NCI-H1417 (cell line): ENCODE measurements at places on chromosomes 5 and 9.

- DNase-seq: peak; percentile 74
Observed at GRCh38 chr5:38265546-38266179, 7.3 kb downstream of the EGFLAM start.

GRCh38 chr5:64854855-64855254, 86.1 kb downstream of the CWC27 start:
- no peak for DNase-seq

DNA sequence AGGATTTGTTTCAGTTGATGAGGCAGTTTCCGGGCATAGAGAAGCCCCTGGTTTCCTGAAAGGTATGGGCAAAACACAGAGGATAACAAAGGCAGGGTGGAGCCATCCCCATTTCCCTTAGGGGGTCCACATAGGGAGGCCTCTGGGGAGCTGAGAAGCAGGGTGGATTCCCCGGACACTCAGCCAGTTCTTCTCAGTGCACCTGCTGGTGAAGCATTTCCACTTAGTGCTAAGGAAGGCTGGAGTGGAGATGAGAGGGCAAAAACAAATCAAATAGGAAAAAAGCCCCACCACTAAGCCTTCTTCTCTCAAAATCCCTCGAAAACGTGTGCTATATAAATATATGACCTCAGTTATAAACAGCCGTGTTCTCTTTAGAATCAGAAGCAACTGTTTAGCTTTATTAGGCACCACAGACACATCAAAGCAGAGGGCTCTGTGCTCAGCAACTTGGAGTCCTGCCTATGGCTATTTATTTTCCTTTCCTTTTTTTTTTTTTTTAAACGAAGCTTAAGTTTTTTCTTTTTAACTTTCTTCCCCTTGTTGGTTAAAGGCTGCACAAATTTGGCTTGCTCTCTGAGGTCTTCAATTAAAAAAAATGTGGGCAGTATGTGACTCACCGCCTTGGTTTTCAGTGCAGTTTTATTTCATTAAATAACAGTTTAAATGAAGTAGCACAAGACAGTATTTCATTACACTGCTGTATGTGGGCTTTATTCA, 67.7 kb downstream of the PRDM6 start:
- DNase-seq: no peak

DNA sequence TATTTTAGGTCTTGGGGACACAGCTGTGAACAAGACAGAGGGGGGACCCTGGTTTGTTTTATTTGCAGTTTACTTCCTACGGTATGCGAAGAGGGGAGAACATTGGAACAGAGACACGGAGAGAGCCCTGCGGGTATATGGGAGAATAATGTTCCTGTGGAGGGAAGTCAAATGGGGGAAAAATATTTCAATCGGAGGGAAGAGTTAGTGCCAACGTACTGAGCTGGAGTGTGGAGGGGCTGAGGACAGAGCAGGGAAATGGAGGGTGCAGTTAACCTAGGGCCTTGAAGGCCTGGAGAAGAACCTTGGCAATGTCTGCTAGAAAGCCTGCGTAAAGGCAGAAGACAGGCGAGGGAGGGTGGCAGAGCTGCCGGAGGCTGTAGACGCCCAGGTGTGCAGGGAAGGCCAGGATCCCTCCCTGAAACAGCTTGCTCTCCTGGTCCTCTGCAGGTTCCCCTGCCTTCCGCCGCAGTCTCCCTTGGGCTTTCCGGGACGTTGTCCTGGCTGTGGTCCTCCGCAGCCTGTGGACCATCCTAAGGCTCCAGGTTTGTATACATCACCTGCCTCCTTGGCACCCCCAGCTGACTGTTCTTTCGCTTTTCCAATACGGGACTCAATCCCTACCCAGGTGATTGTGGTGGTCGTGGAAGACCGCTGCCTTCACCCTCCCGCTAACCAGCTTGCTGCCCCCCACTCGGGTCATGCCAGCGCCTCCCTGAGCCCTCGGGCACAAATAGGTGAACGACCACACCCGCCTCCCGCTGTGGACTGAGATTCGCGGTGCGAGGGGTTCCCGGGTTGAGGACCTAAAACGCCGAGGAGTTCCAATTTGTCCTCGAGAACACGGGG, 1.9 kb upstream of the RACK1 start:
- DNase-seq: no peak

GRCh38 chr9:94534901-94535300, 20.0 kb upstream of the PCAT7 start:
- DNase-seq: no peak

- no peak for DNase-seq
Observed at GRCh38 chr9:19924080-19924479, 135.2 kb upstream of the SLC24A2 start.

GRCh38 chr5:178429491-178430185, 160.6 kb downstream of the COL23A1 start:
- no peak for DNase-seq

DNA sequence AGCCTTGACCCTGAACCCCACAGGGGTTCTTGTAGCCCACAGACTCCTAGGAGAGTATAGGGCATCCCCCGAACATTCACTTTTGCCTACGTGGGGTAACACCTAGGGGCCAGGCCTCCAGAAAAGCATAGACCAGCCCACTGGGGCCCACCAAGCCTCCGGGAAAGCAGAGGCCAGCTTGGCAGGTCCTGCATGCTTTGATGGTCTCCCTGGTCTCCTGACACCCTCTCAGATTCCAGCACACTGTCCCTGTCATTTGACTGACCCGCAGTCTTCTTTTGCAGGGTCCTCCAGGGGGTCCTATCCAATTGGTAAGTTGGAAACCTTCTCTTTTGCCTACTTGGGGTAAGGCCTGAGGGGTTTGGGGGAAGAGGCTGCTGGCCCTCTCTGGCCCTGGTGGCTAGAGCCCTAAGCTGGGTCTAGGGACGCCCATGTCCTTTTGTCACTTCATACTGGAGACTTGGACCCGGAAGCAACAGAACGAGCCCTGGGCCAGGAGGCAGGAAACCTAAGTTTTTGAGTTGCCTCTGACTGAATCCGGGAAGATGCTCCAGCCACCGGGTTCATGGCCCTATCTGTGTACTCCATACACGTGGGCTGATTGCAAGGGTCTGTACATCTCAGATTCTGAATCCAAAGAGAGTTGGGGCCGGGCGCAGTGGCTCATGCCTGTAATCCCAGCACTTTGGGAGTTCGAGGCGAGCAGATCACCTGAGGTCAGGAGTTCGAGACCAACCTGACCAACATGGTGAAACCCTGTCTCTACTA, 20.9 kb upstream of the ORM1 start:
- DNase-seq: no peak

DNA sequence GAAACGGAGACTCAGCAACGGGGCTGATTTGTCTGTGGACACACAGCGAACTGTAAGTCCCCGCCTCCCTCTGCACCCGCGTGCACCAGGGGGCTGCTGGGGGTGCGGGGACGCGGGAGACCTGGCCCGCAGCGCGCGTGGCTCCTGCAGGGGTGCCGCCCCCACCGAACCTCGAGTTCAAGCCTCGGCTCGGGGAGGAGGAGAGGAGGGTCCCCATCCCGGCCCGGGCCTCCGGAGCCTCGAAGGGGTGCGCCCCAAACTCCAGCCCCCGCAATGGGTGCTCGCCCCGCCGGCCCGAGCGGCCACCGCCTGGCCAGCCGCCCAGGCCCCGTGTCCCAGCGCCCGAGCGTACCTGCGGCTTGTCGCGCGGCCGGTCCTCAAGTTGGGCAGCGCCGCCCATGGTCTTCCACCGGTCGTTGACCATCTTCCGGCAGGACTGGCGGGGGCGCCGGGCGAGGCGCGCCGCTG, 829 bp downstream of the FIBCD1 start:
- no peak for DNase-seq

GRCh38 chr9:81132796-81133195, 556.6 kb downstream of the TLE1 start:
- DNase-seq: no peak

- no peak for DNase-seq
Observed at GRCh38 chr9:77830618-77831285, 182.6 kb upstream of the GNA14 start.

DNA sequence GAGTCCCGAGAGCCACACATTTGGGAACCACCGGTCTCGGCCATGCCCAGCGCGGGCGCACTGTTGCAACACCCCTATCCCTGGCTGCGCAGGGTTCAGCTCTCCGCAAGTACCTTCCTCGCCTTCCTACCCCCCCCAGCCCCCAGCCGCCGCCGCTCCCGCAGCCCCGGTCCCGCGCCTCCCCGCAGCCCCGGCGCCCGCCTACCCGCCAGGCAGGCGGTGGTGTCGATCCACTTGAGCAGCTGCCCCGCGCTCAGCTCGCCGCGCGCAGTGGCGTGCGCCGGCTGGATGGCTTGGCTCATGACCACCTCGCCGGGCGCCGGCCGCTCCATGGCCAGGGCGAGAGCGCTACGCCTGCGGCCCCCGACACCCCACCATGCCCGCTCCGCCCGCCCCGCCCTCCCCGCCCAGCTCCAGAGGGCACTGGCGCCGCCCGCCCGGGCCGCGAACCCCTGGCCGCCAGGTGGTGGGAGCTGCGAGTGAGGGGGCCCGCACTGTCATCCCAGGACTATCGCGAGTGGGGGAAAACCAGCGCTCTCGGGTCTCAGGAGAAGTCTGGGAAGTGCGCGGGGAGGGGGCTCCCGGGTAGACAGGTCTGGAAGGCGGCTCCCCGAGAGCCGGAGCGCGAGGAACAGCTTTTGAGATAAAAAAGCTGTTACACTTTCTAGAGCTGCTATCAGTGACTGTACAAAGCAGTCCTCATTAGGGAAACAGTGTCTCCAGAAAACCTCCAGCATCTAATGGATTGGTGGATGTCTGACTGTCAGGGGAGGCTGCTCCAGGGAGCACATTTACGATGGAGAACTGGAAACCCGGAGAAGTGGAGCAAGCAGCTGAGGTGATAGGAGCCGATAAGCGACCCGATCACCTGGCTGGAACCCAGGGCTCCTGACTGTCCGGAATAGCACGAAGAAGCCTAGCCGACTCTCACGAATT, at the start of gene ACOT12:
TSS of gene ACOT12 (minus strand) at position 352 of the 936 bp plus-strand sequence. CDS start at position 332, 20 bp downstream.
- DNase-seq: peak; percentile 34

GRCh38 chr5:27769748-27770402, 731.5 kb upstream of the CDH9 start:
- peak; percentile 27 for DNase-seq

DNA sequence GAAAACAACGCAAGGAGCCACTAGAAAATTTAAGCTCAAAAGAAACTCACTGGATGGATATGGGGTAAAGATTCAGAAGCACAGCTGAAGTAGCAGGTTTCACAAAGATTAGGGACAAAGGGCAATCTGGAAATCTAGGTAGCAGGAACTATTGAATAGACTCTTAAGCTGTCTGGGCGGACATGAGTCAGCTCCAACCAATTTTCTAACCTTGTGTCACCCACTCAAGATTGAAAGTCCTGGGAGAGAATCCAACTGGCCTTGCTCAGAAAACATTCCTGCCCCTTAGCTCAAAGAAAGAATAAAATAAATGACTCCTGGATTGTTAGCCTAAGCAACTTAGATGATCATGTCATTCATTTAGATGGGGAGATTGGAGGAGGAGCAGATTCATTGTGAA, 69.2 kb downstream of the STK32A start:
- no peak for DNase-seq

DNA sequence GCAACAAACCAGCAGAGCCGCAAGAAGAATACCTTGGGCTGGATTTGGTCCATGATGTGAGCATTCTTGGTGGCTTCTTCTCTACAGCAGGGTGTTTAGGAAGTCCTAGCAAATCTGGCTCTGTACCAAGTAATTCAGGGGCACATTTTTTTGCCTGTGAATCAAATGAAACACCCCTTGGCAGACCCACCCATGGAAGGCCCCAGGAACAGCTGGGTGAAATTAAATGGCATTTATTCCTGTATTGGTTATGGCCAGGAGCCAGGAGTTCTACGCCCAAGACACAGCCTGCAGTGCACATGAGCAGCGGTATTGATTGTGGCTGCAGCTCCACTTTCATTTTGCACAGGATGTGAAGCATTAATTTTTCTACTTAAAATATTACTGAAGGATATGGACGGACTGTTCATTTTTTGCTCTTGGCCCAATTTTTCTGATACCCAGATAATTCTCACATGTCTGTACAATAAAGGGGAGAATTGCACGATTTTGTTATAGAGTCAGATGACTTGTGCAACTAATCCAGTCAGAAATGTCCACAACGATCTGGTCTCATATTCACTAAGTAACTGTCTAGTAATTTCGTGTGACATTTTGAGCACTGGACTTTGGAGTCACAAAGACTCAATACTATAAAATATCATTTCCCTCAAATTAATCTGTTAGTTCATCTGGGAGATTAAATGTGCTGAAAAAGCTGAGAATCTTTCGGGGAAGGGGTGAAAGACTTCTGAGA, 120.7 kb upstream of the APC start:
- no peak for DNase-seq

DNA sequence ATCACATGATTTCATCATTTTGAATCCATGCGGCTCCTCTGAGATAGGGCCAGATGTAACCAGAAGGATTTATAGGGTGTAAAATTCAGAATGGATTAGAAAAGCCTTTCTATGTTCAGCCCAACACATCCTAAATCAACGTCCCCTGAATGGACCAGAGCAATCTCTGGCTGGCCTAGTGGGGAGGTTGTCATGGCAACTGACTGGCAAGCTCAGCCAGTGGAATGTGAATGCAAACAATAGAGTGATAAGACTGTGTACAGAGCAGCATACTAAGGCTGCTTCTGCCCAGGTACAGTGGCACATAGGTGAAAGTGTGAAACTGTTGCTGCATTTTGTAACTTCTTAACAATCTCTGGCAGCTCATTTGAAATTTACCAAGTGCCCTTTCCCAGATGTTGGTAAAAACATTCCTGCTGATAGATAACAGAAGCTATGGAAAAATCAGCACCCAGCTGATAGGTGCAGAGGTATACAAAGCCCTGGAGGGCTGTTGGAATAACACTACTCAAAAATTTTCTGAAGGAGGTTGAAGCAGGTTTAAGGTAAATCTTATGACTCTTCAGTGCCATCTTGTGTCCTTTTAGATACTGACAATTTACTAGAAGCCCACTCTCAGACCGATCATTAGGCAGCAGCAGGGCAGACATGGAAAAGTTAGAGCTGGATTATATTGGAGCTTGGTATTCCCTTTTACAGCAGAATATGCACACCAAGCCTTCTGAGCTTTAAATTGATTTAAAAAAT, 267.2 kb downstream of the RAB3C start:
- DNase-seq: peak; percentile 73

DNA sequence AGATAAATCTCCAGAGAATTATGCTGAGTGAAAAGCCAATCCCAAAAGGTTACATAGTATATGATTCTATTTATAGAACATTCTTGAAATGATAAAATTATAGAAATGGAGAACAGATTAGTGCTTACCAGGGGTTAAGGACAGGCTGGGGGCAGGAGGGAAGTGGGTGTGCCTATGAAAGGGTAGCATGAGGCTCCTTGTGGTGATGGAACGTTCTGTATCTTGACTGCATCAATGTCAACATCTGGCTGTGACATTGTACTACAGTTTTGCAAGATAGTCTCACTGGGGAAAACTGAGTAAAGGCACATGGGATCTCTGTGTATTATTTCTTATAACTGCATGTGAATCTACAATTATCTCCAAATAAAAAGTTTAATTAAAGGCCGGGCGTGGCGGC, 22.3 kb downstream of the ORM2 start:
- no peak for DNase-seq

- no peak for DNase-seq
Observed at GRCh38 chr9:124354346-124355038, 60.8 kb downstream of the PSMB7 start.

GRCh38 chr5:6715758-6716628, 2.8 kb downstream of the TENT4A start:
- DNase-seq: no peak

- no peak for DNase-seq
Observed at GRCh38 chr9:136793086-136793946, 2.2 kb downstream of the TMEM141 start.
